ENCODE measurements at places on chromosomes 7 and 10.

- no peak for DNase-seq
Observed at GRCh38 chr7:69374044-69374425, 224.2 kb upstream of the AUTS2 start.

DNA sequence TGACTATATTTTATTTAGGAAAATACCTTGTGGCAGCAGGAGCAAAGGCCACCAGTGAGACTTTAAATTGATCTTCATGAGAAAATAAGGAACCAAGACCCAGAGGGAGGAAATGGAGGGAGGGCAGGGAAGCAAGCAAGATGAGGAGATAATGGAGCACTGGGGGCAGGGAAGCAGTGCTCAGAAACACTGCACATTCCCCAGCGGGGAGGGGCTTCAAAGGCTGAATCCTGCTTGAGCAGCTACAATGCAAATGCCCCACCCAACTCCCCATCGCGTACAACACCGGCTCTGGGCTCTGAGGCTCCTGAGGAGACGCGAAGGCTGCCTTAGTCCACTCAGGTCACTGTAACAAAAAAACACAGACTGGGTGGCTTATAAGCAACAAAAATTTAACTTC is 503.8 kb downstream of the GRID1 start:
- DNase-seq = no peak

DNA sequence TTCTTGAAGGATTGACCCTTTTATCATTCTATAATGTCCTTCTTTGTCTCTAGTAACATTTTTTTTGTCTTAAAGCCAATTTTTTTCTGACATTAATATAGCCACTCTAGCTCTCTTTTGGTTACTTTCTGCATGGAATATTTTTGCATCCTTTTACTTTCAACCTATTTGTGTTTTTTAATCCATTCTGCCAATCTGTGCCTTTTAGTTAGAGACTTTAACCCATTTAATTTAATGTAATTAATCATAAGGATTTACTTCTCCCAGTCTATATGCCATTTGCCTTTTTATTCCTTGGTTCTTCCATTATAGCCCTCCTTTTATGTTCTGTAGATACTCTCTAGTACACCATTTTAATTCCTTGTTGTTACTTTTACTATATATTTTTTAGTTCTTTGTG is 32.7 kb upstream of the RABGEF1 start:
- no peak for DNase-seq

- no peak for DNase-seq
Observed at GRCh38 chr10:70426823-70427222, 14.7 kb downstream of the NODAL start.

- no peak for DNase-seq
Observed at GRCh38 chr10:22429981-22430421, 84.7 kb downstream of the SPAG6 start.

- no peak for DNase-seq
Observed at GRCh38 chr10:28363376-28363775, 60.5 kb upstream of the MPP7 start.

GRCh38 chr7:139588632-139589031 is 65.1 kb downstream of the CLEC2L start:
- no peak for DNase-seq

DNA sequence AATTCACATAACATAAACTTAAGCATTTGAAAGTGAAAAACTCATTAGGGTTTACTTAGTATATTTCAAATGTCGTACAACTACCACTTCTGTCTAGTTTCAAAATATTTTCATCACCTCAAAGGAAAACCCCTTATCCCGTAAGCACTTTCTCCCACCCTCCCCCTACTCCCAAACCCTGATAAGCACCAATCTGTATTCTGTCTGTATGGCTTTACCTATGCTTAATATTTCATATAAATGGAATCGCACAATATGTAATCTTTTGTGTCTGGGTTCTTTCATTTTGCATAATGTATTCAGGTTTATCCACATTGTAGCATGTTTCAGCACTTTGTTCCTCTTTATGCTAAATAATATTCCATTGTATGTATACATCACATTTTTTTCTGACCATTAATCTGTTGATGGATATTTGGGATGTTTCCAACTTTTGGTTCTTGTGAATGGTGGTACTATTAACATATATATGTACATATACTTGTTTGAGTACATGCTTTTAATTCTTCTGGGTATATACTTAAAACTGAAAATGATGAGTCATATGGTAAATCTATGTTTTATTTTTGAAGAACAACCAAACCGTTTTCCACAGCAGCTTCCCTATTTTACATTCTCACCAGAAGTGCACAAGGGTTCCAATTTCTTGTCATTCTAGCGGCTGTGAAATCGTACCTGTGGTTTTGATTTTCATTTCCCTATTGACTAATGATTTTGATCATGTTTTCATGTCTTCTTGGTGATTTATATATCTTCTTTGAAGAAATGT is 6.2 kb upstream of the STARD3NL start:
- no peak for DNase-seq

DNA sequence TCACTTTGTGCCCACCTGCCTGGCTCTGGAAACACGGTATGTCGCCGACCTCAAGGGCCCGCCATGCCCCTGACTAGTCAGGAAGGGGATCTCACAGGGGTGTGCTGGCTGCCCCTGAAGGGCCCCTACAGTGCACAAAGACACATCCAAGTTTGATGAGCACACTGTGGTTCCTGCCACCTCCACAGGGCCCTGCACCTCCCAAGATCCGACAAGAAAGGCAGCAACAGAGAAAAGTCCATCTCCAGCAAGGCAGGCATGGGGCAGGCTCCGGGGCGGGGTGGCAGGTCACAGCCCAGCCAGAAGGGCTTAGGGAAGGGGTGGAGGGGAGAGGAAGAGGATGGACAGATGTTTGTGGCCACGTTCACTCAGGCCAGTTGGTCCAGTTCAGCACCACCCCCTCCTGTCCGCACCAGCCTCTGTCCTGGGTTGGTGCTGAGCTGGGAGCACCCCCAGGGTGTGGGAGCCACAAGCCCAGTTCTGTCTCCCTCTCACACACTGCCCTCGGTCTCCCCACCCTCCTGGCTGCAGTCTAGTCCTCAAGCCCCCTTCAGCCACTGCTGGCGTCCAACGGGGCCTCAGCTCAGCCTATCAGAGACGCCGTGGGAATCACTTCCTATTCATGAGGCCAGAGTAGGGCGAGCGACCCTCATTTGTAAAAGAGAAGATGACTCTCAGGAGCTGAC is 11.5 kb downstream of the DRGX start:
- no peak for DNase-seq

DNA sequence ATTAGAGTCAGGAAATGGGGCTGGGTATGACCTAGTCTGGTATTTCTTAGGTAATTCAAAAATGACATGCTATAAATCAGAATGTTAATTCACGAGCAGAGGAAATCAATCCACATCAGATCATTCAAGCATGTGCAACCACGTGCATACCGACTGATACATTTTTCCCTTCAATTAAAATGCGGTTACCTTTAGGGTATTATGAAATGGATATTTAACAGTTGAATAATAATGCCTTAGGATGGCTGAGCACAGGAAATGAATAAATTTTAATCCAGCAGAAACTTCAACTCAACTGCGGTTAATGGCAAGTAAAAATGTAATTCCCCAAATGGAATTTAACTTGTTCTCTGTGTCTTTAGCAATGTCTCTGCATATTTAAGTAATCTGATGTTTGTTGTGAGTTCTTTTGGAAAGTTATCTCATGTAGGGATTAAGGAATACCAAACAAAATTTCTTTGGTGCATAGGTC is 9.2 kb downstream of the CPA2 start:
- DNase-seq = no peak

DNA sequence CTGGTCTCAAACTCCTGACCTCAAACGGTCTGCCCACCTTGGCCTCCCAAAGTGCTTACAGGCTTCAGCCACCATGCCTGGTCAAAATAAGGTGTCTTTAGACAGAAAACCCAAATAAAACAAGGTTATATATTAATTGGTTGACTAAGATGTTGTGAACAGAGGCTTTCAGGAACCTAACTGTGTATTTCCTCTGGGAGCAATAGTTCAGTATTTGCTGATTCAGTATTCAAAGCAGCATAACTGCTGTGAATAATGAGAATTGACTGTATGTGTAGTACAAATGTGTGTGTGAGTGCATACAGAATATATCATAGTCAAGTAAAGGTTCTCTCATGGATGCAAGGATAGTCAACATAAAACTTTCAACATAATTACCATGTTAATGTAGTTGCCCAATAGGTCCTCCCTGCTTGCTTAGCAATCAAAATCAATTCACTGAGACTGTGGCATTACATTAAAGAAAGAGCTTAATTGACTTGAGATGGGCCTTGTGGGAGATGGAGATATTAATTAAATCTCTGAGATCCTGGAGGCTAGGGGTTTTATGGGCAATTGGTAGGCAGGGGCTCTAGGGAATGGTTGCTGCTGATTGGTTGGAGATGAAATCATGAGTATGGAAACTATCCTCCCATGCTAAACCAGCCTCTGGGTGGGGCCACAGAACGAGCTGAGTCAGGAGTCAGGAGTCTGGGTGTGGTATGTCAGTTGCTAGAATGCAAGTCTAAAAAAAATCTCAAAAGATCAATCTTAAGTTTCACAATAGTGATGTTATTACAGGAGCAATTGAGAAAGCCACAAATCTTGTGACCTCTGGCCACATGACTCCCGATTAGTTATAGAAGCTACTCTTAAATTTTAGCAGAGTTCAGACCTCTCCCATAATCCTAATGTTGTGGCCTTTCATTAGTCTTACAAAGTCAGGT is 162.7 kb downstream of the AKR1D1 start:
- DNase-seq = no peak

DNA sequence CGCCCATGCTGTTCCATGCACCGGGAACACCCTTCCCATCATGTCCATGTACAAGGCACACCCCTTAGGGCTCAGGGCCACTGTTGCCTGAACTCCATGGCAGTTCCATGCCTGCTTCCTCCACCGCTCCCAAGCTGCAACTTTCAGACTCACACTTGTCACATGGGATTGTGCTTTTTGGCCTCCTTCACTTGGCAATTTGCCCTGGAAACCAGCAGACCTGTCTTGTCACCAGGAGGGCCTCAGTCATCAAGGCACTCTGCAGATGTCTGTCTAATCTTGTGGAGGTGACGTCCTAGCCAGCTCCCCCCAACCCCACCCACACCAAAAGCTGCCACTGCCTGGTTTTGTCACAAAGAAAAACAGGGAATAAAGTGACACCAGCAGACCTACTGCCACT is 47.5 kb downstream of the CARD11 start:
- DNase-seq = no peak

- no peak for DNase-seq
Observed at GRCh38 chr7:157731126-157731525, 394.3 kb downstream of the DNAJB6 start.

GRCh38 chr10:30990971-30991646 is 40.6 kb downstream of the ZNF438 start:
- no peak for DNase-seq

- DNase-seq = no peak
Observed at GRCh38 chr7:1993776-1994740, 238.7 kb downstream of the MAD1L1 start.

DNA sequence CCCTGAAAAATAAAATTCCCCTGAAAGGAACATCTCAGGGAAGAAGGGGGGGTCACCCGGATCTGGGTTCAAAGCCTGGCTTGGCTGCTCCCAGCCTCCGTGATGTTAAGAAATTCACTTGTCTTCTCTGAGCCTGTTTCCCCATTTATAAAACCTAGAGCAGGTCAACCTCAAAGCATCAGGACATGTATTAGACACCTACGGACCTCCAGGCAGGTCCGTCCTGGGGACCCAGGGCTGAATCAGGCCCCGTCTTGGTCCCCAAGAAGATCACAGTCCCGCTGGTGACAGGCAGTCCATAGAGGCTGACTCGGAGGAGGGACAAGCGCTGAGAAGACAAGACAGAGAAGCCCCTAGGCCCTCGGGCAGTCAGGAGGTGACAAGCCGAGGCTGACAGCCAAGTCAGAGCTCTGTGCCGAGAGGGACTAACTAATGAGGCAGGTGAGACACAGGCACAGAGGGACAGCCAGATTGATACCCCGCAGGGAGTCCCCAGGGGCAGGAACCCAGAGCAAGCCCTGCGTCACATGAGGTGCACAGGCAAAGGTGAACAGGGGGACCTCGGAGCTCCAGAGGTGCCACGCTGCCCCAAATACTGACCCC is 2.9 kb downstream of the MYL10 start:
- DNase-seq = no peak

GRCh38 chr7:116953372-116953905 is at the start of gene ST7:
TSS of gene ST7 (plus strand) at chr7:116953501. CDS start at chr7:116953541, 40 bp downstream.
- peak; percentile 65 for DNase-seq

GRCh38 chr7:7569081-7569527 is 2.4 kb downstream of the MIOS start:
- peak; percentile 29 for DNase-seq

- no peak for DNase-seq
Observed at GRCh38 chr7:19009241-19009935, 108.0 kb downstream of the TWIST1 start.

DNA sequence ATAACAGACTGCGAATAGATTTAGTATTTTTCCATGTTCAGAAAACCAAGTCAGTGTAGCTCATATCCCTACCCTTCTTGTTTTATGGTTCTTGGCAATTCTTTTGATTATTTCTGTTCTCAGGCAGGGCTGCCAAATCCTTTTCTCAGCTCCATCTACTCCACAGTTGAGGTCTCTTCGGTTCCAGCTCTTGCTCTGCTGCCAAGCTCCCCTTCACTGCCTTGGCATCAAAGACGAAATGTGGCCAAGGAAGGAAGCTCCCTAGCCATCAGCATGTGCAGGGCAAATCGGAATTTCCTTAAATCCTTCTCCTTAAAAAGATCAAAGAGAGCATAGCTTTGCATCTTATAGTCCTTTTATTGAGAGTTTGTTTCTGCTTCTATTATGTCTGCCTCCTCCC is 116.4 kb upstream of the NOBOX start:
- no peak for DNase-seq
